ENCODE measurements at places on chromosomes 2 and 18.

DNA sequence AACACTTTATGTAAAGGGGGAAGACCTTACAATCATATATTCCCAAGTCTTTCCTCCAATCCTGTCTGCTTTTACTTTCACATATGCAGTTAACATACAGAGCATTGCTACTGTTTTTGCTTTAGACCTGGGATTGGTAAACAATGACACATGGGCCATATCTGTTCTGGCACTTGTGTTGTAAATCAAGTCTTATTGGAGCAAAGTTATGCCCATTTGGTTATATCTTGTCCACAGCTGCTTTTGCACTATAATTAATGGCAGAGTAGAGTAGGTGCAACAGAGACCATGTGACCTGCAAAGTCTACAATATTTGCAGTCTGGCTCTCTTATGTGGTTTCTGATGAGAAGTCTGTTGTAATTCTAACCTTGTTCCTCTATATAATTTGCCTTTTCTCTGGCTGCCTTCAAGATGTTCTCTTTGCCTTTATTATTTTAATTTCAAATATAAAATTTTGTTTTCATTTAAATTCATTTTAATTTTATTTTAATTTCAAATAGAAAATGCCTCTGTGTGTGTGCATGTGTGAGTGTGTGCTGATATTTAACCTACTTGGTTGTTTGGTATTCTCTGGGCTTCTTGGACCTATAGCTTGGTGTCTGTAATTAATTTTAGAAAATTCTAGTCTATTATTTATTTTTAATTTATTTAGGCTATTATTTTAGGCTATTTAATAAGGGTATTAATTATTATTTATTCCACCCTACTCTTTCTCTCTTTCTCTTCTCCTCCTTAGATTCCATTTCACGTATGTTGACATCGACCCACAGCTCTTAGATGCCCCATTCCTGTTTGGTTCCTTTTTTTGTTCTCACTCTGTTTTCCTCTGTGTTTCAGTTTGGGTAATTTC, 16.8 kb upstream of the LPIN1 start:
- DNase-seq, result no peak

GRCh38 chr2:73922681-73923080, 4.0 kb upstream of the DGUOK start:
- no peak for DNase-seq

GRCh38 chr18:712401-713134, at the start of gene ENOSF1:
TSS of gene ENOSF1 (minus strand) at chr18:712630. CDS start at chr18:712587, 43 bp downstream.
- DNase-seq, result peak; percentile 94

DNA sequence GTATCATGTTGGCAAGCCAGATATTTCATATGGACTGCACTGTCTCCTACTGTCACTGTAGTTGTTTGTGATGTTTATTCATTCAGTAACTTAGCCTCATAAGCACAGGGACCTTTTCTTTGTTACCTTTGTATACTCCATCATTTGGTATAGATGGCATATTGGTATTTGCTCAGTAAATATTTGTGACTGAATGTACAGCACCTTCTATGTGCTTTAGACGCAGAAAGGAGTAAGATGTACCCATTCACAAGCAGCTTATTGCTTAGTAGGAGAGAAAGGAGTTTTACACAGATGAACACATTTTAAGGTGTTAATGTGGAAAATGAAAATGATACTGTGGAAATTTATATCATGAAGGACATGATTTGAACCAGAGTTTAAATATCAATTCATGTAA, 12.0 kb downstream of the EPC2 start:
- DNase-seq, result no peak

DNA sequence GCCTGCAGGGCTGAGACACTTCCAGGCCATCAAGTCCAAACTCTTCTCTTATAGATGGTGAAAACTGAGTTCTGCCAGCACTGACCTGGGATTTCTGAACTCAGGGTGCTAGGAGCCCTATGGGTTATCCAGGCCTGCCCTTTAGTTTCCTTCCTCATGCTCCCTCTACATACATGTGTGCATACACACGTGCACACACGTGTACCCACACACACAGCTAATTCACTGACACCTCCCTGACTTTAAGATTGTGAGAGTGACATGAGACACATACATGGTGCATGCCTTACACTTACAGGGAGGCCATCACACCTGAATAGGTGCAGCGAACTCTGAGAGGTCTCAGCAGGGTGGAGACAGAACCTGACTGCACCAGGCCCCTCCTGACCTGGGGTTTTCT, 267.4 kb downstream of the CYP26B1 start:
- DNase-seq, result no peak

DNA sequence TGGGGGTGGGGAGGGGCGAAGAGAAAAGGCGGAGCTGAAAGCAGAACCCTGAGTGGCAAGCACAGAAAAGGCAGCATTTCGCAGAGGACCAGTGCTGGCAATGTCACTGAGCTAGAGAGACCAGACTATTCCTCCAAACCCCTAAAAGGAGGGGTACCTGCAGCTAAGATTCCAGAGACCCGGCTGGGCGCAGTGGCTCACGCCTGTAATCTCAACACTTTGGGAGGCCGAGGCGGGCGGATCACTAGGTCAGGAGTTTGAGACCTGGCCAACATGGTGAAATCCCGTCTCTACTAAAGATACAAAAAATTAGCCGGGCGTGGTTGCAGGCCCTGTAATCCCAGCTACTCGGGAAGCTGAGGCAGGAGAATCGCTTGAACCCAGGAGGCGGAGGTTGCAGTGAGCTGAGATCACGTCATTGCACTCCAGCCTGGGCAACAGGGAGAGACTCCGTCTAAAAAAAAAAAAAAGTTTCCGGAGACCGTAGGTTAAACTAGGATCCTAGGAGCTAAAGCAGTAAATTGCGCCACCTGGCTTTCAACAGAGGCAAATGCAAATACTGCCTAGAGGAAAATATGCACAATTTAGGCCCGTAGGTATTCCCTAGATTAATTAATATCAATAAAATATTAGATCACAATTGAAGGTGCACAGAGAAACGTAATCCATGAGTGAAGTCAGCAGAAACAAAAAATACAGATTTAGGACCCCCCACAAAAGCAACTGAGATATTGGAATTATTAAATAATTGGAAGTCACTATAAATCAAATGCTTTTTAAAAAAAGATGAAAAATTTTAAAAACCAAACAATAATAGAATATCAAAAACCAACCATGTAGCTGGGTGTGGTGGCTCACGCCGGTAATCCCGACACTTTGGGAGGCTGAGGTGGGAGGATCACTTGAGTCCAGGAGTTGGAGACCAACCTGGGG, 4.9 kb downstream of the UCN start:
- DNase-seq, result peak; percentile 83

- no peak for DNase-seq
Measured at GRCh38 chr2:65500310-65501040, 68.1 kb upstream of the SPRED2 start.

GRCh38 chr18:57437402-57437765, 2.2 kb downstream of the ONECUT2 start:
- DNase-seq, result no peak

DNA sequence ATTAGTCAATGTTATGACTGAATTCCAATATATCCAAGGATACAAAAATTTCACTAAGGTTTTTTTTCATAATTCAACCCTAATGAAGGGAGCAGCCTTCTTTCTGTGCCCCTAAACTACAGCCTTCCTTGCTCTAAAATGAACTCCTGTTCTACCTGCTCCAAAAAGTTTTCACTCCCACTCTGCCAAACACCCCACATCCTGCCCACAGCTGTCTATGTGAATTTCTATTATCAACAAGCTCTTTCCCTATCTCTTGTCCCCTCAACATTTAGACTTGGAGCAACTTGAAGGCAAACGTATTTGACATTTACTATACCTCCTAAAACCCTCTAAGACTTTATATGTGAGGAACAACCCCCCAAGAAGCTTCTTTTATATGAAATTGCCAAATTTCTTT, 2.5 kb downstream of the STAT4 start:
- no peak for DNase-seq

- DNase-seq, result no peak
Measured at GRCh38 chr18:71441156-71441555, 1103.0 kb downstream of the CBLN2 start.

Measured in hepatocyte (in vitro differentiated cells).